Activated CD4-positive, CD25-positive, alpha-beta regulatory T cell (primary cell): ENCODE measurements at places on chromosomes 2 and 18.
A peak's percentile ranks its signal among the peaks of the same experiment; 100 is the strongest.

GRCh38 chr2:241810307-241811200 is 1.6 kb downstream of the NEU4 start:
- no peak for DNase-seq

DNA sequence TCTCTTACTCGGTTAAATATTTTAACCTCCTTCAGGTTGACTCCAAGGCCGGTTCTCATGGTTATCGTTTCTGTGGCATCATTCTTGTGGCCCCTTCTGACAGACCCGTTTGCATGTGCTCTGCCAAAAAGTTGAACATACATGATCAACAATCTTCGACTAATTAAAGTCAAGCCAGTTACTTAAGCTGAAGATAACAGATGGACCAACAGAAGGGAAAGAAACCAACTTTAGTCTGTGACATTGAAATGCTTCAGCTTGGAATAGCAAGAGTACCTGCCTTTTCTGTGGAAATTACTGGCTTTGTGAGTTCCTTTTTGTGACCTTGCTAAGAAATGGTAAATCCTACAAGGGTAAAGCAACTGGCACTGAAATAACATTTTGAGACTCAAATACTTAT is 1429.1 kb downstream of the LRP1B start:
- DNase-seq = no peak

DNA sequence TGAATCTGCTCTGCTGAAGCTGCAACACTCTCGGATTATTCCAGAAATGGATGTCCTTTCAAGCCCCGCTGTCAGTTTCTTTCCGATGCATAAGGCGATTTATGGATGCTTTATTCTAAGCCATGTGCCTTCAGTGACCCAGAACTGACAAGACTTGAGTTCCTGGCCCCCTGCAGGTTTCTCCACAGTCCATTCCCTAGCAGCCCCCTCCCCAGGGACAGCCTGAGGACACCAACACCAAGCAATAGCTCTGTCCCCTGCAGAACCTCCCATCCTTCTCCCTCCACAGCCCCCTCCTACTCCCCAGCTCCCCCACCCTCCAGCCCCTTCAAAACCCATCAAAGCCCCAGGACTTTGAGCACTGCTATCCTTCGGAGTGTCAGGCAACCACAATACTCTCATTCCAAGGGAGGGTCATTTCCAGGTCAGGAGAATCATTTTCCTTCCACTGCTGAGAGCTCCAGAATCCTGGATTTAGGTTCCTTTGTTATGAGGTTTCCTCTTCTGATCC is 24.6 kb upstream of the SPP2 start:
- DNase-seq = no peak

DNA sequence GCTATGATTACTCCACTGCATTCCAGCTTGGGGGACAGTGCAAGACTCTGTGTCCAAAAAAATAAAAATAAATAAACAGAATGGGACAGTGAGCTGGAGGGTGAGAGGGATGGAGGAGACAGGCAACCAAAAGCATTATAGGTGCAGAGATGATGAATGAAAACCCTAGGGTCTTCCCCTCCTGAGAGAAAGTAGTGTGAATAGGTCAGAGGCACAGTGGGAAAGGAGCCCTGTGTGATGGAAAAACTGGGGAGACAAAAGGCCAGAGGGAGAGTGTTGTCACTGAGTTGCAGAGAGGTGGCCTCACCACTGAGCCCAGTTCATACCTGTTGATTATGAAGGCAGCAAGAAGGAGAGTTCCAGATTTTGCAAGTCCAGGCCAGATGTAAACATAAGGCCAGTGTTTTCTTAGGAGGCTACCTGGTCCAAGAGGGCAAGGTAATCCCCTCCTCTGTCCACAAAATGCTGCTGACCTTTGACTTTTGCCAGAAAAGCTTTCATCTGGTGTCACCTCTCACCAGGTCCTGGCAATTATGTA is 17.6 kb upstream of the AGFG1 start:
- DNase-seq = no peak

DNA sequence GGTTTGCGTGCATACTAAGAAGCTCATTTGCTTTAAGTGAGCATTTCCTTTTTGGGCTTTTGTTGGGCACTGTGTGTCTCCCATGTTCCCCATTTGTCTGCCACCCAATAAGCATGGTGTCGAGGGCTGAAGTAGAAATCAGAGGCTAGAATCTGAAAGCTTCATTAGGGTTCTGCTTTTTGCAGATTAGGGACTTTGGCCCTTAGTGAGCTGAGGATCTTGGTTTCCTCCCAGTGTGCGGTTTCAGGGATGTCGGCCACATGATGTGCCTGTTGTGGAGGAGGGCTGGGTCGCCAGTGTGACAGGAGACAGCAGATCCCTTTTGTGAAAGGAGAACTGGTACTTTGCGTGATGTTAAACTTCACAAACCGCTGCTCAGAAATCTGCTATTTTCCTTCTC is 41.1 kb downstream of the PLEKHB2 start:
- no peak for DNase-seq

DNA sequence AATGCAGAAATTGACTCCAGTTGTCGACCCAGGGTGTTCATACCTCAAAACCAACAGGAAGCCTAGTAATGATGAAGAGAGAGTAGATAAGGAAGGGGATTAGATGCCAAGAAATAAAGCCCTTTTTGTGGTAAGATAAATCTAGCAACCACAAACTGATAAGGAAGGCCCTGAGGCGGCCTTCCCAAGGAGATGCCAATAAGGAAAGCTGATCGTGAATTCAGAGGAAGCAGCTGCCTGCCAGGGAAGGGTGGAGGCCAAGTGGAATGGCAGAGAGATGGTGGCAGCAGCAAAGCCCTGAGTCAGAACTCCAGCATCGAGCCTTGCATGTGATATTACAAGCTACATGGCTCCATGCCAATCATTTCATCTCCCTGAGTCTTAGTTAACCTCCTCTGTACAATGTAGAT is 126.3 kb downstream of the IRS1 start:
- no peak for DNase-seq

- no peak for DNase-seq
Measured at GRCh38 chr18:7317804-7318231, 86.9 kb downstream of the LRRC30 start.

DNA sequence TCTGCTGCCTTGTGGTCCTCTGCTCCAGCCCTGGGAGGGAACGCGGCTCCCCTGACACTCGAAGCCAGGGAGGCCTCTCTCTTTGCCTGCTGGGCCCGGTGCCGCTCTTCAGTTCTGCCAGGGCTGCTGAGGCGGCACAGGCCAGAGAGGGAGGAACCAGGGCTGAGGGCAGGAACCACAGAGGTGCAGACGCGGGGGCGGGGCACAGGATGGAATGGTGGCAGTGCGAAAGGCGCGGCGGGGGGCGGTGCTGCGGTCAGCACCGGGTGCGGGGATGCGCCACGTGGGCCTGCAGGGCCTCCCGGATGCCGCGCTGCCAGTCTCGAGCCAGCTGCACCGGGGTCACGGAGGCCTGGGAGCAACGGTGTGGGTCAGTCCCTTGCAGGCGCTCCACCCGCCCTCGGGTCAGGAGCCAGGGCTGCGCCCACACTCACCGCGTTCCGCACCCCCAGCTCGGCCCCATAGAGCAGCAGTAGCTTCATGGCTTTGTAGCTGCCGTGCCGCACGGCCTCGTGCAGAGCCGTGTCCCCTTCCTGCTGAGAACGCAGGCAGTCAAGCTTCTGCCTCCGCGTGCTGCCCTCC is 4.4 kb downstream of the ANKRD23 start:
- peak; percentile 72 for DNase-seq

GRCh38 chr2:174753038-174753633 is 11.1 kb downstream of the CHRNA1 start:
- DNase-seq = no peak

- DNase-seq = no peak
Measured at GRCh38 chr2:233519787-233520611, 46.6 kb downstream of the USP40 start.

GRCh38 chr2:166419616-166419934 is 43.8 kb upstream of the SCN9A start:
- DNase-seq = no peak

- DNase-seq = no peak
Measured at GRCh38 chr2:13193900-13194299, 477.2 kb downstream of the TRIB2 start.

GRCh38 chr2:181308766-181309515 is 148.2 kb upstream of the ITGA4 start:
- DNase-seq = no peak
